ENCODE measurements at places on chromosomes 6 and 20.

- no peak for DNase-seq
Measured at GRCh38 chr20:45238139-45238538, 16.2 kb downstream of the SLPI start.

GRCh38 chr6:54574671-54575070, 266.4 kb downstream of the TINAG start:
- no peak for DNase-seq

- no peak for DNase-seq
Measured at GRCh38 chr6:126030045-126030444, 43.7 kb downstream of the TRMT11 start.

DNA sequence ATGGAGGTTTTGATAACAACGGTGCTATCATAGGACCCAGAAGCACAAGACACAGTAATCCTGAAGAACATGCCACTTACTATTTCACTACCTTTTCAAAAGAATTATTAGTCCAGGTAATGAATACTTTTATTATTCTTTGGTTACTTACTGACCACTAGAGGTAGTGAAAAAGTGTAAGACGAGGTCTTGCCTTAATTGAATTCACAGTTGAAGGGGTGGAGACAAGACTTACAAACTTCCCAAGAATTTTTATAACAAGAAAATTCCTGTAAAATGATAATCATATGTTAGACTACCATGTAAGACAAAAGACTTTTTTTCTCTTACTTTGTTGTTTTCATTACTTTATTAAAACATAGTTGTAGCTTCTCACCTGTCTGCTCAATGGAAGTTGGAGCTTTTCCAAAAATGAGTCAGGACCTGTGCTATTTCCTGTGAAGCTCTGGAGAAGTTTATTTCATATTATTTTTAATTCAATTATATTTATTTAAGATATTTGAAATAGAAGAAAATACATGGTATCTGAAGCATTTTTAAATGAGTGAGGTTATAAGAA, 52.4 kb downstream of the DOP1A start:
- DNase-seq, result no peak

GRCh38 chr6:36523936-36524499, 23.3 kb downstream of the STK38 start:
- no peak for DNase-seq

DNA sequence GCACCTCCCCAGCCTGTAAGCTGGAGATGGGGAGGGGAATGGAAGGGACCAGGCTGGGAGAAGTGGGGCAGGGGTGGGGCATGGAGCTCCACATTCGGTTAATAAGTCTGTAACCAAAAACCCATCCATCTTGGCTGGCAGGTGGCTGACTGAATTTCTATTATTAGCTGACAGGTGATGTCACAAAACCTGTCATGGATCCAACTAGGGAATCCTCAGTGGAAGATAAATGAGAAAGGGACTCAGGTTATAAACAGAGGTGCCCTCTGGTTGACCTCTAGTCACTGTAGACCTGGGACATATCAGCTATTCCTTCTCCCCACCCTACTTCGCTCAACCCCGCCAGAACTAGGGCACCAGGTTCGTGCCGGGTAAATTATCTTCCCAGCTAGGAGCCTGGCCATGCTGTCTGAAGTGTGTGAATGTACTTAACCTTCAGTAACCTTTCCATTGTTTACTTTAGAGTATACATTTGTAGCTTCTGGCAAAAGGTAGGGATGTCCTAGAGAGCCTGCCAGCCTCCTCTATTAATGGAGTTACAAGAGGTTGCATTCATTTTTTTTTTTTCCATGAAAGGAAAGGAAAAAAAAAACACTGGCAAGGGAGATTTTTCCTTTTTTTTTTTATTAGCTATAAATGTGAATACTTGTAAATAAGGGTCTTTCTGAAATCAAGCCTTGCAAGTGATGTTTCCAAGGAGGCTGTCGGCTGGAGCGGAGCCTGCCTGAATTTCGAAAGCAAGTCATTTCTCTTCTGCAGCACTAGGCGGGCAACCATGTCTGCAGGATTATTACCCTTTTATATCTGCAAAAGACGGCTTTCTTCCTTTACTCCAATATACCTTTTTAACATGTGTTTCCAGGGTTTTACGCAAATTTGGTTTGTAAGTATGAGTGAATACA, 135.9 kb downstream of the TMEM242 start:
- no peak for DNase-seq

DNA sequence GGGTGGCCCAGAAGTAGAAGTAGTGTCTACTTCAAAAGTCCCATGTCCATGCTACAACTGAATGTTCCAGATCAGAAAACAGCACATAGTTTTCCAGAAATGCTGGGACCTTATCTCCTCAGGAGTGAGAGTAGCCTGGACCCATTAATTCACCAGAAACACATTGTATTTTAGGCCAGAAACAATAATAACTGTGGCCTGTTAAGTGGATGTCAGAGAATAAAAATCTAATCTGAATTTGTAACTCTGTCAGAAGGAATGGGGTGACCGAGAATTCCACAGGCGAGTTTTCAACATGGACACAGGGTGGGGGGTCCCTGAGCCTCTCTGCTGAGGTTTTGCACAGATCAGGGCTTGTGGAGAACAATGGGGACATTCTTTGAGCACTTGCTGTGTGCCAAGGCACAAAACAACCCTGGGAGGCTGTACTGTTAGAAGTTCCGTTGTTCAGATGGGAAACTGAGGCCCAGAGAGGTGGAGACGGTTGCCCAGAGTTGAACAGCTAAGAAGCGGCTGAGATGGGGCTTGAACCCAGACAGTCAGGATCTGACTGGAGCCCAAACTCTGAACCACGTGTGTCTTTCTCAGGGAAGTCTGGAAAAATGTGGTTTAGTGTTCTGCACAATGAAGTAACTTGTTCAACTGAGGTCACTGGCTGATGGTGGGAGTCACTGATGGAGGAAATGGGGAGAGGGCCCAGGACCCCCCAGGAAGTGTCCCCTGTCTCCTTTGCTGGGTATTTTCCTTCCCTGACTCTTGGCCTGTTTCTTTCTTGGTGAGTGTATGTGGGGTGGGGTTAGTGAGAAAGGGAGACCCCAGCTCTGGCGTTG, 44.2 kb downstream of the SNAI1 start:
- DNase-seq, result no peak

GRCh38 chr20:50398821-50399554, 111.2 kb upstream of the PTPN1 start:
- no peak for DNase-seq

DNA sequence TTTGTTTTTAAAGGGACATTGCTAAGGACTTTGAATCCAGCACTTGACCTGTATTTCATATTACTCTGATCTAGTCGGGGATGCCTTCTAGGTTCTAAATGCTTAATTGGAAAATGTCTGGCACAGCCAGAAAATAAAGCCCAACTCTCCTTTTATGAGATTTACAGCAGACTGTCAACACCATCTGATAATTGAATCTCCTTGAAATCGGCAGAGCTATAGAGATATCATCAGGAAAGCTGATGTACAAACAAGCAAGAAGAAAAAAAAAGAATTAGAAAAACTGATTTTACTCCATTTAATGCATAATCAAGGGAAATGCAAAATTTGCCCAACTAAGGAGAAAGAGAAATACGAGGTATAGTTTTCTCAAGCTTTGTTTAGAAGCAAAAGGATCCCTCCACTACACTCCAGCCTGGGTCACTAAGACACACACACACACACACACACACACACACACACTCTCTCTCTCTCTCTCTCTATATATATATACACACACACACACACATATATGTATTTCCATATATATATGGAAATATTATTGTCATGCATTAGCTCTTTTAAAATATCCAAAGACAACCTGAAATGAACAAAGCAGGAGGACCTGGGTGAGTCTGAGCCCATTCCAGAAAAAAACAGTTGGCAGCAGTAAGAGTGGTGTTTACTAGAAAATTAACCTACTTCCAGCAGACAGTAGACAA, 9.5 kb upstream of the FOXC1 start:
- DNase-seq, result no peak

DNA sequence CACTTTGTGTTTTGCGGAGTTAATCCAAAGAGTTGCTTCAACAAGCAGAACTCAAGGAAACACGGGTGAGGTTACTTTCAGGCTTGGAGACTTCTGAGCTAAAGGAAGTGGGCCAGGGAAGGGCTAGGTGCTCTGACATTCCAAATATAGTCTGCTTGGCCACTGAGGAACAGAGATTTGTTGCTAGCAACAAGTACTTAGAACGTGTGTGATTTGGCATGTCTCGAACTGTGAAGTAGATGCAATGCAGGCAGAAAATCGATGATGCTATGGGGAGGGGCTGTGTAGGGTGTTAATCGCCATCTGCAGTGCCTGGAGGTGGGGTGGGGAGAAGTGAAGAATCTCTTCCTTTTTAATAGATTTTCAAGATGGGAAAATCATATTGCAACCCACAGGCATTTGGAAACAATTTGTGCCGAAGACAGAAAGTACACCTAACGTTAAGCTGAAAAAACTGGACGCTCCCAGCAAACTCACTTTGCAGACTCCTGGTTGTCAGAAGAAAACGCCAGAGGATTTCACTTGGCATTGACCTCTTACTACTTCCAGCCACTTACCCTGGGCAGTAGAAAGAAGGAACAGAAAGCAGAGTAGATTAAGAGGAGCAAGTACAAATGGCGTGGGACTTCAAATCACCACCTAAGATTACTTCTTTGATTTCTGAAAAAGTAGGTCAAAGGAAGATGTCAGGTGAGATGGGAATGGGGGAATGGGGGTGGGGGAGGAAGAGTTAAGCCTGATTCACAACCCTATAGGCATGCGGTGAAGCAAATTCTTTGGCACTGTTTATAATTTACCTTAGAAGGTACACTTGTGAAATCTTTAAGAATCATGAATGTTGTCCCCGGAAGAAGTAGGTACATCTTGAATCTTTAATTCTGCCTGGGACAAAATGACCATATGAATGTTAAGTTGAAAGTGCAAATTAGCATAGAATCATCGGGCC, 314.1 kb downstream of the CD83 start:
- DNase-seq, result no peak

GRCh38 chr6:68194846-68195478, 440.1 kb upstream of the ADGRB3 start:
- DNase-seq, result no peak

DNA sequence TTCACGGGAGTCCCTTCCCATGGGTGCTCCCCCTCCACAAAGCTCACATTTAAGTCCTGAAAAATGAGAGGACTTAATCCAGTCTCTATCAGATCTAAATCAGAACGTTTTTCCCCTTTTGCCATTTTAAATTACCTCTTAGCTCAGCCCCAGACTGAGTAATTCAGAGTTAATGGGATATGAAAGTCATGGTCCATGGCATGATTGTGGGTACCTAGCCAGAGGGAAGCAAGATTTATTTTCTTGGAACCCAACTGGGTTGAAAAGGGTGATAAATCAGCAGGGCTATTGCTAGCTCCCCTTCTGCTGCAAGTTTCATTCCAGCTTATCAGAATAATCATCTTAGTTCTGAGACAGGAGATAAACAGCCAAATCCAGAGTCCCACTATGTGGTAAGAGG, 320.2 kb upstream of the CHD6 start:
- DNase-seq, result no peak

DNA sequence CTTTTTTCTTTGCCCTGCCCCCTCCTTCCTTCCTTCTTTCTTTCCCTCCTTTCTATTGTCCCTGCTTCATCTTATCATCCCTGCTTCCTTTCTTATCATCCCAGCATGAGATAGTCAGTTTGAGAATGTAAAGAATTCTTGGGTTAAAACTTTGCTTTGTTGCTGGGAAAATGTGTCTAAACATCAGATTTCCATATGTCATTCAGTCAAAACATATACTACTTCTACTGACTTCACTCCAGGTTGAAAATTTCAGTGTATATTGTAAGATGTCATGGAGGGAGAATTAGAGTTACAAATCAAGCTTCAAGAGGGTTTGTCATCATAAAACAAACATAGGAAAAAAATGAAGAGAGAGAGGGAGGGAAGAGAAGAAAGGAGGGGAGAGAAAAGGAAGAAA, 358.4 kb upstream of the SOX4 start:
- DNase-seq, result no peak

Measured in GM06990 (cell line).